ENCODE measurements at places on chromosomes 4 and X. TPM values are rescaled to one million over a fixed set of nuclear protein-coding genes. Genes with fewer than 3 reads are reported as not detected.

SPARCL1 gene
- not detected for total RNA-seq

APLN gene
- 7.2 TPM for total RNA-seq

CXCL1 gene
- total RNA-seq: 2.5 TPM

DCLK2 gene
- 1.4 TPM for total RNA-seq
